ENCODE measurements at places on chromosomes 7 and 10.

- no peak for DNase-seq
Observed at GRCh38 chr7:98257701-98258100, 5.7 kb upstream of the TECPR1 start.

GRCh38 chr10:96655461-96656197 is 64.7 kb downstream of the PIK3AP1 start:
- DNase-seq = no peak

DNA sequence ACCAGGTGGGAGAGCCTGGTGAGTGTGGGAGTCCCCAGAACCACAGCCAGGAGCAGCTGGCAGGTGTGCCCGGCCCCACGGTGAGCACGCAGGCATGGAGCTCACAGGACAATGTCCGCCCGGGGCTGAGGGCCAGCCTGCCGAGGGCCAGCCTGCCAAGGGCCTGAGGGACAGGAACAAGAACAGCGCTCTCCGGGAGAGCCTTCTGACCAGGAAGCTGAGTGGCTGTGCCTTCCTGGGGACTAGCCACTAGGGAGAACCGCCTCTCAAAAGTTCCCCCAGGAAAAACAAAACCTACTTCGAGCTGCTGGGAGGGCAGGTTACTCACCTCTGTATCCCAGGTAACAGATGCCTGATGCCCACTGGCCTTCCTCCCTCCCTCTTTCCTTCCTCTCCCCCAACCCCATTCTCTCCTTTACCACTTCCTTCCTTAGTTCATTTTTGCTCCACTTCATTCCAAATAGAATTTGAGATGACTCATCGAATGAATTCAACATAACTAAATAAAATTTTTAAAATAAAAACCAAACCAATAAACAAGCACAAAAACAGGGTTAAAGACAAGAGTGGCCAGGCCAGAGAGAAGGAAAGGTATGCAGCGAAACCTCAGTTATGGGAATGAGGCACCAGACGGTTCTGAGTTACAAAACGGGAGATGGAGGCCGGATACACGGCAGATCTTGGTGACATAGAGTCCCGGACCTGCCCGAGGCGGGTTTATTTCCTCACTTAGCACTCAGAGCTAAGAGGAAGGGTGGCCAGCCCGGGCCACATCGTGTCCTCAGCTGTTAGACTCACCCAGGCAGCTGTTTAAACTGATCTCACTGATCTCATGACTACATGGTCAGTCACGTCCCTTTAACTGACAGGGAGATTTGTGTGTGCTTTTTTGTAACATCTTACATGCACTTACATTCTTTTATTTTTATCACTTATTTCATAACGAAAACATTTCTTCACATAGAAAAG is 128.5 kb downstream of the TNS3 start:
- no peak for DNase-seq

DNA sequence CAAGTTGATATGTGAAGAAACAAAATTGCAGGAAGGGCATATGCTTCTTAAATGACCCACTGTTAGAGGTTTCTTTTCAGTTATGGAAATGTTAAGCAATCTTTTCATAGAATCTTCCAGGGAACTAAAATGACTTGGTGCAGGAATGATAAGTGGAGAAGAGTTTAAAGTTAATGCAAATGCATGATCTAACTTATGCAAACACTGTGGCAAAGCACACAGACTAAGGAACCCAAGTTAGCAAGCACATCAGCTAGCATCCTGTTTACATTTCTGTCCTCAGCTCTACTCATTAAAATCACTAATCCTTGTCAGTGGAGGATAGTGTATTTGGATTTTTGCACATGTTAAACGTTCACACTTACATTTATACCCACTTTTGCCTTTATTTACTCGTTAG is 9.3 kb downstream of the CLCN1 start:
- no peak for DNase-seq

GRCh38 chr7:158093156-158093796 is 494.3 kb downstream of the PTPRN2 start:
- no peak for DNase-seq

DNA sequence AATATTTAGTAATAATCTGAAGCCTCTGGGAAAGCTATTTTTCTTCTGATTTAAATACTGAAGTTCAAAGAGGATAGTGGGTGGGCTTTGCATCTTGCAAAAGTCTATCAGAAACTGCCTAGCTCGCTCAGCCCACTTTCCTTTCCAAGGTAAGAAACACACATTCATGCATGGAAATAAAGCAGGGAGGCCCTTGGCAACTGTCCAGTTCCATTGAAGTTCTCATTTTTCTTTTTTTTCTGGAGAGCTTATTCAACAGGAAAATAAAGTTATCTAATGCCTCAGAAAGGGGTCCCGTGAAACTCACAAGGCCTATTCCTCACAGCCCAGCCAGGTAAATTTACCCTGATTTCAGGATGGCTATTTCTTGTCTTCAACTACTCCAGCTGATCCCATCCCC is 654.9 kb downstream of the KCNMA1 start:
- DNase-seq = no peak

- no peak for DNase-seq
Observed at GRCh38 chr10:104925232-104925851, 284.3 kb downstream of the SORCS3 start.

DNA sequence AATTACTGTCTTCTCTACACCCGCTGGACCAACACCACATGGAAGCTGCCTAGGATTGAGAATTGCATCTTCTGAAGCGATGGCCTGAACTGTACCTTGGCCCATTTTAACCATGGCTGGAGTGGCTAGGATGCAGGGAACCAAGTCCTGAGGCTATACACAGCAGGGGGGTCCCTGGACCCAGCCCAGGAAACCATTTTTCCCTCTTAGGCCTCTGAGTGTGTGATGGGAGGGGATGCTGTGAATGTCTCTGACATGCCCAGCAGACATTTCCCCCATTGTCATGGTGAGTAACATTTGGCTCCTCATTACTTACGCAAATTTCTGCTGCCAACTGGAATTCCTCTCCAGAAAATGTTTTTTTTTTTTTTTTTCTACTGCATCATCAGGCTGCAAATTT is 822.7 kb downstream of the PCDH15 start:
- no peak for DNase-seq

DNA sequence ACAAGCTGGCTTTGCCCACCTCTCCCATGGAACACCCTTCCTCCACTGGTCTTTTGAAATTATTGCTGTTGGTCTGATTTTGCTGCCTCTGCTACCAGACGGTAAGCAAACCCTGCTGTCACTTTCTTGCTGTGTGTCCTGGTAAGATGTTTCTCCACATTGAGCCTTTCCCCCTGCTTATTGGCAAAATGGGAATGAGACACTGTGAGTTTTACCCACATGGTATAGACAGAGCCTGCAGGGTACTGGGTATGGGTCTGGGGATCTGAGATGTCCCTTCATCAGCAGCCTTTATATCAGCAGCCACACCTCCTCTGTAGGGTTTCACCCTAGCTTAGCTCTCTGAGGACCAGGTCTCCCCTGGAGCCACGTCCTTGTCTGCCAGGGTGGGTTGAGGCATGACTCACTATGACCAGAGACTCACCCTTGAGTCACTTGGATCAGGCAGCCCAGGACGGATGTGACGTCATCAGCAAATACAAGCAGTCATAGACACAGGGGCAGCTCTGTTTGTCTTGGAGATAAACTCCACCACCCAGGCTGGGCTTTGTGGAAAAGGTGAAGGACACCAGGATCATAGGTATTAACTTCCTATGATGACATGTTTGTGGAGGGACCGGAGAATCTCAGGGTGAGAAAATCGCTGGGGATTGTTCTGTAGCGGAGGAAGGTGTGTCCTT is 17.9 kb upstream of the BAIAP2L1 start:
- DNase-seq = no peak

- no peak for DNase-seq
Observed at GRCh38 chr7:110987127-110987693, 103.7 kb upstream of the LRRN3 start.

DNA sequence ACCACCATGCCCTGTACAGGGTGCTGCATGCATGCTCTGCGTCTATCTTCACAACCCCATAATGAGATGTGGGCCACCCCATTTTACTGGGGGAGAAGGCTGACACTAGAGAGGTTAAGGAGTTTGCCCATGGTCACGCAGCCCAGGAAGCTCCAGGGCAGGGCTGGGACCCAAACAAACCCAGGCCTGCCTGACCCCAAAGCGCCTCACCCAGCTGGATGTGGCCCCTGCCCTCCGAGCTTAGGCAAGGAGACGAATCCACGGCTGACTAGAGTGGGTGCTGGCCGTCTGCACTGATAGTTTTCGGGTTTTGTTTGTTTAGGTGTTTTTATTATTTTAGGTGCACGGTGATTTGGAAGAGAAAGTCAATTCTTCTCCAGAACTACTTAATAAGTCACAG is 65.7 kb downstream of the CHST15 start:
- DNase-seq = no peak

- no peak for DNase-seq
Observed at GRCh38 chr10:110931769-110932381, 12.5 kb downstream of the SHOC2 start.

DNA sequence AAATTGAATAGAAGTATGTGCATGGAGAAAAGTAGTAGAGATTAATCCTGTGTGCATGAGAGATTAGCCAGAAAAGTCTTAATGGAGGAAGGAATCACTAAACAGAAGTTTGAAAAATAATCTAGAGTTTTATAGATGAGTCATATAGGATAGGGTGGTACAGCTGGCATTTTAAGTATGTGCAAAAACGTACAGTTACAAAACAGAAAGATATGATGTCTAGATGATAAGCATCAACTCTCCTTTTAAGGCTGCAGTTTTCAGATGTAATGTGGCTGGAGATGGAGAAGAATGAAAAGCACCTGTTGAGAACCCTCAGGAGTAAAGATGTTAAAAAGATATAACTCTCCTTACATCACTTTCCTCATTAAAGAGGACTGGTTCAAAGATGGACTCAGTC is 271.3 kb downstream of the STK31 start:
- no peak for DNase-seq

DNA sequence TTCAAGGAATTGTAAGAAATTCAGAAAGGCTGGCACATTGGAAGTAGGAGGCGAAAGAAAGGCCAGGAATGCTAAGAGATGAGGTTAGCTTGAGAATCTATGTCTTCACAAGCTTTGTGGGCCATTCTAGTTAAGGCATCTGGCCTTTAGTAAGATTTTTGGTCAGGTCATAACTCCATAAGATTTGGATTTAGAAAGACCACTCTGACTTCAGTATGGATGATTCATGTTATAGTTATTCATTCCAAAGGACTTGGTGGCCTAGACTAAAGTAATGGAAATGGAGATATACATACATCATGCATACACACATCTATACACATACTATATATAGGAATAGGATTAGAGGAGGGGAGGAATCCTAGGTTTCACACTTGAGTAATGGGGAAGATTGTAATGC is 77.5 kb downstream of the SEPTIN7 start:
- DNase-seq = no peak
